Spleen (tissue), 13 donors: ENCODE measurements at places on chromosomes 5 and 9. TPM values are rescaled to one million over a fixed set of nuclear protein-coding genes. Genes with fewer than 3 reads are reported as not detected.

DNA sequence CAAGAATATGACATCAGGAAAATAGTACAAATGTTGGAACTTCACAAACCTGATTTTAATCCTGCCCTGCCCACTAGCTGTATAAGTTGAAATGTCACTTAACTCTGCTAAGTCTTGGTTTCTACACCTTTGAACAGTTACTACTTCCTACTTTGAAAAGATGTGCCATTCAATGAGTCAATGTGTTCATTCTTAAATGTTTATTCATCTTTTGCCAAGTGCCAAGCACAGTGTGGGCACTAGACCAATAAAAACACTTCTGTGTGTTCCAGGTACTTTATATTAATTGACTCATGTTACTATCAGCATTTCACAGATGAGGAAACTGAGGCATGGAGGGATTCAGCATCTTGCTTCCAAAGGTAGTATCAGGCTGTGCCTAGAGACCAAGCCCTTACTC, 12.8 kb downstream of the PDCL start:
- H3K27me3 ChIP-seq: no peaks in the 10 kb centered on the region
- DNase-seq: no peak
- peak overlapping the region; percentile 75 for H3K27ac ChIP-seq
- no peak overlapping the region for H3K4me3 ChIP-seq
- H3K36me3 ChIP-seq: peaks cover 17% of the 10 kb centered on the region
- H3K4me1 ChIP-seq: peaks cover 26% of the 10 kb centered on the region

- H3K27ac ChIP-seq: peak overlapping the region; percentile 92
- peak overlapping the region; percentile 73 for H3K4me3 ChIP-seq
- peaks cover 64% of the 10 kb centered on the region for H3K4me1 ChIP-seq
Measured at GRCh38 chr5:140114341-140115185, 654 bp downstream of the PURA start.

- DNase-seq: no peak
- no peaks in the 10 kb centered on the region for H3K4me1 ChIP-seq
- H3K27ac ChIP-seq: no peak overlapping the region
- no peak overlapping the region for H3K4me3 ChIP-seq
Measured at GRCh38 chr9:94811074-94811473, 84.6 kb downstream of the AOPEP start.

The PLEKHG4B gene
- 0.41 TPM for total RNA-seq

DNA sequence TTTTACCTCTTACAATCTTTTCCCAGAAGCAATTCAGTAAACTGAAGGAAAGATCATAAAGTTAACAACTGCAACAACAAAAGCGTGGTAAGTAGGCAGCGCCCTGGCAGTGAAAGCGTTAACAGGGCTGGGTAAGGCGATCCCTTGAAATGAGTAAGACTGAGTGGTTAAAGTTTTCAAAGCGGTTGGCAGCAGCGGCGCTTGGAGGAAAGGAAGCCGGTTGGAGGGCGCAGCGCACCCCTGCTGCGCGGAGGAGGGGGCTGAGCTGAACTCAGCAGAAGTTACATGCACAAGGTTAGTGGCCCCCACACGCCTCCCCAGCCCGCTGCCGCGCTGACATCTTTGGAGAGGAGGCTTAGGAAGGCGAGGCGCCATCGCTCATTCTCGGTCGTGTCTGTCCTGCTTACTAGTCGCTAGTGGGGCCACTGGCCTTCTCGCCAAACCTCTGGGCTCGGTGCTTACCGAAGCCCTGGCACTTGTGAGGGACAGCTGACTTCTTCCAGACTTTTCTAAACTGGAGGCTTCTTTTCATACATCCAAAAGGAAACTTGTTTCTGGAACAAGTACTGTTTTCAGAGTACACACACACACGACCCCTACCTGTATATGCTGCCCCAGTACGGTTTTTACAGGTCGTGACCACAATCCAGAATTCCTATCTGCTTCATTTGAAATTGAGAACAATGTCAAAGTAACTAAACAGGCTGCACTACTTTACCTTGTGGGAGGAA, at the start of gene SH3RF2:
SH3RF2 (plus strand) TSS at position 178 of the 731 bp plus-strand sequence. CDS start 1,351 bp downstream, outside the sequence.
- H3K27ac ChIP-seq: no peak within 1 kb of the TSS
- DNase-seq: no peak
- no peaks in the 10 kb centered on the region for H3K36me3 ChIP-seq
- no peaks in the 10 kb centered on the region for H3K4me1 ChIP-seq

The MSX2 gene
- total RNA-seq: 0.33 TPM

The SMIM27 gene
- 19.7 TPM for total RNA-seq

The DPM2 gene
- total RNA-seq: 31.3 TPM

DNA sequence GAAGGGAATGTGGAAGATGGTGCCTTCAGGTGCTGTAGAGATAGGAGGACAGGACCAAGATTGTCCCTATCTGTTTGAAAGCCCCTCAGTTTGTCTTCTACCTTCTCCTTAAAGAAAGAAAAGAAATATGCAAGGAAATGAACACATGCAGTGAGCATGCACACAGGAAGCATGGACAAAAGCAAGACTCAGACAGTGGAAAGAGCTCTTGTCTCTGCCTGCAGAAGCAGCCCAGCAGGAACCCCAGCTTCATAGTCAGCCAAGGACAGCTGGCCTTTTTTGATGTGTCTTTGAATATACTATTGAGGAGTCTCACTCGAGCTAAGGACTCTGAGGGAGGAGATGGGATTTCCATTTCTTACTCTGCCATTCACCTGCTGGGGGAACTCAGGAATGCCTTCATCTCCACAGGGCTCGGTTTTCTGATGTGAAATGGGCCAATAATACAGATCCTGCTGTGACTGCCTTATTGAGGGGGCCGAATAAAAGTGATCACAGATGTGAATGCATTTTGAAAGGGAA, 132.5 kb upstream of the ADRA1B start:
- DNase-seq: no peak
- H3K36me3 ChIP-seq: no peaks in the 10 kb centered on the region
- no peaks in the 10 kb centered on the region for H3K27me3 ChIP-seq

DNA sequence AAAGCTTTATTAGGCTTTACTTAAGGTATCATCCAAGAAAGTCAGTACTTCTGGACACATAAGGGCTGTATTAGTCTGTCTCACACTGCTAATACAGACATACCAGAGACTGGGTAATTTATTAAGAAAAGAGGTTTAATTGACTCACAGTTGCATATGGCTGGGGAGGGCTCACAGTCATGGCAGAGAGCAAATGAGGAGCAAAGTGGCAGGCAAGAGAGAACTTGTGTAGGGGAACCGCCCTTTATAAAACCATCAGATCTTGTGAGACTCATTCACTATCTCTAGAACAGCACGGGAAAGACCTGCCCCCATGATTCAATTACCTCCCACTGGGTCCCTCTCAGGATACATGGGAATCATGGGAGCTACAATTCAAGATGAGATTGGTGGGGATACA, 49.2 kb upstream of the SLC44A1 start:
- H3K27me3 ChIP-seq: no peaks in the 10 kb centered on the region
- no peak overlapping the region for H3K4me3 ChIP-seq
- DNase-seq: no peak
- H3K4me1 ChIP-seq: no peaks in the 10 kb centered on the region
- H3K27ac ChIP-seq: no peak overlapping the region

The DBH gene
- 0.57 TPM for total RNA-seq

DNA sequence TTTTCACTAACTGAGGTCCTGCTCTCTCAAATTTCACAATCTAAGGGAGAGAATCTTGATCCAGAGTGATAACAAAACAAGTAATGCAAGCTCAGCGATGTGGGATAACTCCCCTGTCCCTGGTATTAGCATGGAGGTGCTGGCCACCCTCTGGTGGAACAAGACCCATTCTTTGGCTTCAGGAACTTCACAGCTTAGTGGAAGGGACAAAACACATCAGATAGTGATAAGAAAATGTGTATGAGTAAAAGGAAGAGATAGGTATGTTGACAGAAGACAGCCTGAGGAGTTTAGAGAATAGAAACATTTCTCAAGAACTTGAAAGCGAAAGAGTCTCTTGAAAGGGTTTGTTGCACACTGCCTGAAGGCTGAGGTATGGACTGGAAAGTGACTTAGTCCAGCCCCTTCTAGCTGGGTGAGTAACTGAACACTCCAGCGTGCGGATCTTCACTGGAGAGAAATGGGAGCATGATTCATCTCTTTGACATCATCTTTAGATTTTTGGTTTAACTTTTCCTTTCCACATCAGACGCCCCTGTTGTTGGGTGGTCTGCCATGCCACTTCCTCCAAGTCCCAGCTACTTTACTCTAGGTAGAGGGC, 25.4 kb upstream of the ZSWIM6 start:
- H3K27me3 ChIP-seq: no peaks in the 10 kb centered on the region
- no peak for DNase-seq
- H3K36me3 ChIP-seq: no peaks in the 10 kb centered on the region
- H3K4me1 ChIP-seq: peaks cover 13% of the 10 kb centered on the region
- no peak overlapping the region for H3K4me3 ChIP-seq

GRCh38 chr9:24614070-24614469, 68.4 kb upstream of the IZUMO3 start:
- H3K4me3 ChIP-seq: no peak overlapping the region
- no peaks in the 10 kb centered on the region for H3K27me3 ChIP-seq
- DNase-seq: no peak

DNA sequence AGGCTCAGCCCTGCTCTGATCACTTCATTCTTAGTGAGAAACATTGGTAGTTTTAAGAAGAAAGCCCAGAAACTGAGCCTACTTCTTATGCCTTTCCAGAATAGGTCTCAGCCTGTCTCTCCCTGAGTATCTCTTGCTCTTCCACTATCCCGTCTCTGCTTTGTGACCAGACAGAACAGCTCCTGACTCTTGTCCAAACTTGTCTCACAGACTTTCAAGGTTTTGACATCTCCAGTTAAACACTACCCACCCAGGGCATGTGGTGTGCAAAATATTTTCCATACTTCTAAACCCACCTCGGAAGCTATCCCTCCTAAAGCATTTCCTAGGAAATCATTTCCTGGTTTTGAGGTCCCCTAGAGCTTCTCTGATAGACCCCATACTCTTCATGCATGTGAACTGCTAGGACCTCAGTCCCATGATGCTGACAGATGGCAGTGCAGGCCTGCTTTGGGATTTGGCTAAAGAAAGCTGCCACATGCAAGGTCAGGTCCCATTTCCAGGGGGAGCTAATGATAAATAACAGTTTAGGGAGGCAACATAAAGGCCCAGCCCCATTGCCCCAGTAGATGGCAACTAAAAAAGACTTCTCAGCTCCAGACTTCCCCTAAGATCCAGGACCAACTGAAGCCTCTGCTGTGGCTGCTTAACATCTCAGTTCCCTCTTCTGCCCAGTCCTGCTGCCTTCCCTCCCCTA, 211.5 kb downstream of the MED10 start:
- DNase-seq: no peak
- no peaks in the 10 kb centered on the region for H3K36me3 ChIP-seq
- no peaks in the 10 kb centered on the region for H3K27me3 ChIP-seq
- H3K4me3 ChIP-seq: no peak overlapping the region

- H3K27ac ChIP-seq: no peak overlapping the region
- H3K4me1 ChIP-seq: no peaks in the 10 kb centered on the region
- DNase-seq: no peak
- H3K27me3 ChIP-seq: no peaks in the 10 kb centered on the region
- H3K36me3 ChIP-seq: no peaks in the 10 kb centered on the region
Measured at GRCh38 chr5:57595523-57595991, 112.9 kb upstream of the ACTBL2 start.
